Naive thymus-derived CD4-positive, alpha-beta T cell (primary cell): ENCODE measurements at places on chromosomes 11 and 22. TPM values are rescaled to one million over a fixed set of nuclear protein-coding genes. Genes with fewer than 3 reads are reported as not detected.
A peak's percentile ranks its signal among the peaks of the same experiment; 100 is the strongest.

- H3K27me3 ChIP-seq, result no peaks in the 10 kb centered on the region
- H3K36me3 ChIP-seq, result no peaks in the 10 kb centered on the region
- H3K4me3 ChIP-seq, result peak overlapping the region; percentile 62
- no peak for DNase-seq
Measured at GRCh38 chr11:47553406-47553743, 443 bp upstream of the CELF1 start.

- H3K36me3 ChIP-seq, result no peaks in the 10 kb centered on the region
- H3K4me3 ChIP-seq, result no peak overlapping the region
- DNase-seq, result no peak
- H3K27me3 ChIP-seq, result no peaks in the 10 kb centered on the region
Measured at GRCh38 chr11:121763526-121763925, 310.8 kb upstream of the SORL1-AS1 start.

MS4A2 gene
- not detected for polyA plus RNA-seq

DNA sequence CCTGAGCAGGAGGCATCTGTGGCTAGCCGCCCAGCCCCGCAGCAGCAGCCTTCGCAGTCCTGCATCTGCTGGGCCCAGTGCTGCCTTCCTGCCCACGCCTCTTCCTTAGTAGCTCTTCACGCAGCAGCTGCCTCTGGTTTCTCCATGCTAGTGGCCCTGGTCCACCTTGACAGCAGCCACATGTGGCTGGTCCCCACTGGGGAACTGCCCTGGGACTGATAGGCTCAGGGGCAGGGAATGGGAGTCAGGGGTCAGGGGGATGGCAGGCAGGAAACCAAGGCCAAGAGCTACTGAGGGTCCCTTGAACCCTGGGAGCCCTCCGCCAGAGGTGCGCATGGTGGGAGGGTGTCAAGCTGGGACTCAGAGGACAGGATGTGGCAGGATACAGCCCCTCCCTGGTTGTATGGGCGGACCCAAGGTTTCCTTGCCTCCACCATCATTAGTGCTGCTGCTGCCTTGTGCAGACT, 99.4 kb upstream of the PITPNB start:
- H3K27me3 ChIP-seq, result no peaks in the 10 kb centered on the region
- no peaks in the 10 kb centered on the region for H3K4me1 ChIP-seq
- DNase-seq, result no peak
- H3K27ac ChIP-seq, result no peak overlapping the region

DNA sequence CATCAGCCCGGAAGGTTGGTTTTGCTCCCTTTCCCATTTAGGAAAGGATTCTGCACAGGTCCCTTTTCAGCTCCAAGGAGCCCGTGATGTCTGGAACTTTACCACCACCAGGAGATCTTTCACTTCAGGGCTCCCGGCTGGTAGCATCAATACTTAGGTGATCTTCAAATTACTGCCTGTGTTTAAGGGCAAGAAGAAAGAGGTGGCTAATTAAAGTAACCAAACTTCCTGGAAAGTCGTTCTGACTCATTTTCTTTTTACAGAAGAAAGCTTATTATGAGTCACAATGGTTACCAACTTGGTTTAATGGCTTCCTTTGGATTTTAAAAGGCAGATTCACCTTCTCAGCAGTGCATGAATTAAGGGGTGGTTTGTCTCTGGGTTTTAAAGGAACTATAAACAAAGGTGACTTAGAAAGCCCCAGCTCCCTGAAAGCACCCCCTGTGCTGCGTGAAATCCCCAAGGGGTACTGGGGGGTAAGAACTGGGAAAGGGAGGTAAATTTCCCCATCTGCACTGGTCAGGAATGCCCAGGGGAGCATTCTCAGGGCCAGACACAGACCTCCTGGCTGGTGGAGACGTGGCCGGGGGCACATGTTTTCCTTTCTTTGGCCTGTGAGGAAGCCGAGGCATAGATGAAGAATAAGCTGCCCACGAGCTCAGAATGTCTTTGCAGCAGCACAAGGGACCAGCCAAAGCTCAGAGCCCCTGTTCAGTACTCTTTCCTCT, 8.8 kb downstream of the POU2F3 start:
- H3K4me1 ChIP-seq, result no peaks in the 10 kb centered on the region
- DNase-seq, result no peak
- H3K36me3 ChIP-seq, result no peaks in the 10 kb centered on the region
- no peak overlapping the region for H3K4me3 ChIP-seq

GRCh38 chr11:129694966-129695365, 120.7 kb upstream of the TMEM45B start:
- no peak overlapping the region for H3K4me3 ChIP-seq
- H3K27ac ChIP-seq, result no peak overlapping the region
- H3K36me3 ChIP-seq, result no peaks in the 10 kb centered on the region
- H3K27me3 ChIP-seq, result no peaks in the 10 kb centered on the region
- H3K4me1 ChIP-seq, result no peaks in the 10 kb centered on the region

DNA sequence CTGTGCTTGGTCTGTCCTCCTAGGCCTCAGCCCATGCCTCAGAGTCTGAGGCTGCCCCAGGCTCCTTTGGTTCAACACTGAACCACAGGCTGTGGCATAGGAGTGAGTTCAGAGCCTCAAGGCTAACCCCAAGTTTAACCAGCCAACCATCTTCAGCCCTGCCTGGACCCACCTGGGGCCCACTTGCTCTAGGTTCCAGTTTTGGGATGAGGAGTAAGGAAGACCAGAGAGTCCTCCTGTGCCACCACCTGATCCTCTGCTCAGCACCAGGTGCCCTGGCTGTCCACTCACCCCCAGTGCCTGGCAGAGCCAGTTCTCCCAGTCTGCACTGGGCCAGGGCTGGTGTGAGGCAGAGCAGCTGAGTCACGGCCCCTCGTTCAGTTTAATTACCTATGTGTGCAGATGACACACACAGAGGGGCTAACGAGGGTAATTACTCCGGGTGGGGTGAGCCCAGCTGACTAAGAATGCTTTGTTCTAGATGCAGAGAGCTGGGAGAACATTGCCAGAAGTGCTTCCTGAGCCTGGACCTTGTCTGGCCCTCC, 12.0 kb upstream of the TMPRSS13 start:
- no peak overlapping the region for H3K4me3 ChIP-seq
- H3K27ac ChIP-seq, result no peak overlapping the region
- DNase-seq, result no peak
- H3K27me3 ChIP-seq, result no peaks in the 10 kb centered on the region
- H3K36me3 ChIP-seq, result no peaks in the 10 kb centered on the region

- H3K4me1 ChIP-seq, result no peaks in the 10 kb centered on the region
- H3K4me3 ChIP-seq, result no peak overlapping the region
- no peaks in the 10 kb centered on the region for H3K27me3 ChIP-seq
- no peak overlapping the region for H3K27ac ChIP-seq
Measured at GRCh38 chr11:107695446-107695845, 16.4 kb downstream of the SLN start.

DNA sequence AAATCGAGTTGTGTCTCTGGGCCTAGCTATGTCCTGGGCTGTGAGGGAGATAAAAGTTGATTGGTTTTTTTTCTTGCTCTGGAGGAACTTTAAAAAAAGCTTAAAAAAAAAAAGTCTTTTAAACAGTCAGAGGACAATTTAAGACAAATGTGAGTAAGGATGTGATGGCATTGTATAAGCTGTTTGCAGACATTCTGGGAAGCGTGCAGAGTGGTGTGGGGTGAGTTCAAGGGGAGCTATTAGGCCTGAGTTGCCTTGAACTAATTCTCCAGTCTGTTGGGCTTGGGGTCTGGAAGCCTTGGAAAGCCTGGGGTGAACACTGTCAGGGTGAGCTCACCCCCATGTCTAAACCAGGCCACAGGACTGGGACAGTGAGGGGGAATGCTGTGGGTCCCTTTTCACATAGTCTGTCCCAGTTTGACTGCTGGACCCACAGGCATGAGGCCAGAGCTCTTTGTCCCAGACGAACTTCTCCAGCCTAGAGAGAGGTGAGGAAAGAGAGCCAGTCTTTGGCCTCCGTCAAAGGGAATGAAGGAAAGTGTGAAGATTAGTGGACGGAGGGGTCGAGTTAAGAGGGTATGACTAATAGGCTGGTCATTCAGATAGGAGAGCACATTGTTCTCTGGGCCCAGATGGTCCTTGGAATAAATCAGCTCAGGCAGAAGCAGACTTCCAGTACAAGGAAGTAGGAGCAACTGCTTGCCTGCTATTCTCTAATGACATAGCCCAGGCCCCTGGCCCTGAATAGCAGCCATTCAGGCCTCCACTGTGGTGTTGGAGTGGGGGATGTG, 76.4 kb upstream of the NNMT start:
- DNase-seq, result no peak
- no peaks in the 10 kb centered on the region for H3K36me3 ChIP-seq
- H3K27me3 ChIP-seq, result no peaks in the 10 kb centered on the region
- H3K4me1 ChIP-seq, result peaks cover 19% of the 10 kb centered on the region
- no peak overlapping the region for H3K27ac ChIP-seq

- H3K4me1 ChIP-seq, result no peaks in the 10 kb centered on the region
- H3K27ac ChIP-seq, result no peak overlapping the region
- no peak overlapping the region for H3K4me3 ChIP-seq
- no peaks in the 10 kb centered on the region for H3K27me3 ChIP-seq
- DNase-seq, result no peak
- no peaks in the 10 kb centered on the region for H3K36me3 ChIP-seq
Measured at GRCh38 chr11:128882451-128882850, 8.7 kb upstream of the KCNJ5 start.

KDM4E gene
- not detected for polyA plus RNA-seq

C11orf91 gene
- not detected for polyA plus RNA-seq

DNA sequence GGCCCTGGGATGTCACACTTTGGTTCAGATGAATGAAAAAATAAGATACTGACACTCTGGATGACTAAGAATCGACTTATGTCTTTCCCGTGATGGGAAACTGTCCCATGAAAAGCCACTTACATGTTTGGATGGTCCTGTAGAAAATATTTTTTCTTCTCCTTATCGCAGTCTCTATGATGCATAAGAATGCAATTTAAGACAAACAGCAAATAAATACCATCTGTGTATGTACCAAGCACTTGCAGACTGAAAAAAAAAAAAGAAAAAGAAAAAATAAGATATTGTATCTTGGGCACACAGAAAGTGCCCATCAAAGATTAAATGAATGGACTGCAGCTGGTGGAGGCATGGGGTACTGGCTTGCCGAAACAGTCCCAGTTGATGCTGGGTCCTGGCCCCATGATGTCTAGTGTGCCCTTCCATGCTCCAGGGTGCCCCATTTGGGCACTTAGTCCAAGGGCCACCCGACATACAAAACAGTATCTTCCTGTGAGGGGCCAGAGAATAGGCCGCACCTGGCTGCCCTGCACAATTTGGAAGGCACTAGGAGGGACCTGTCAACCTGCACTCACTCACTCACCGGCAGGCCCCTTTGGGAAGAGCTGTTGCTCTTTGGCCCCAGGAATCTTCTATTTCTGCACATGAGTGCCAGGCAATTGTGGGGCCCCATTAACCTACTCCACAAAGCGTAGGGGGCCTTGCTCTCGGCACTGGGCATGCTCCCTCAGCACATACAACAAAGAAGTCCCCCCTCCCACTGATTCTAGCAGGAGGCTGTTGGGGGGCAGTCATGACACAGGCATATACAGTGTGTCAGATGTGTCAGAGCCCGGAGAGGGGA, 2.5 kb upstream of the ZBED4 start:
- DNase-seq, result no peak
- H3K27ac ChIP-seq, result no peak overlapping the region
- H3K27me3 ChIP-seq, result no peaks in the 10 kb centered on the region
- no peak overlapping the region for H3K4me3 ChIP-seq

DNA sequence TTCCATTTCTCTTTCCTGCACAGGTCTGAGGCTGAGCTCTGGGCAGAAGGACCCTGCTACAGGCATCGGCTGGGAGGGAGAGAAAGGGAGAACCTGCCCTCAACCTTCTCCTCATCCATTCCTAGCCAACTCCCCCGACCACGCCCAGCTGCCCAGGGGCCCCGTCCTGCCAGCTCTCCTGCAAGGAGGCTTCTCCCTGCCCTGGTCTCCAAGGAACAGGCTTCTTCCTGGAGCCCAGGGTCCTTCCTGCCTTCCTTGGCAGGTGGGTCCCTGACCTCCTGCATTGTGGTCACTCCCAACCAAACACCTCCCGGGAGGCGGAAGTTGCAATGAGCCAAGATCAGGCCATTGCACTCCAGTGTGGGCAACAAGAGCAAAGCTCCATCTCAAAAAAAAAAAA, 12.5 kb upstream of the HMOX1 start:
- no peak for DNase-seq
- H3K27ac ChIP-seq, result no peak overlapping the region
- H3K36me3 ChIP-seq, result no peaks in the 10 kb centered on the region

GRCh38 chr11:12667646-12668045, 6.6 kb upstream of the TEAD1 start:
- H3K36me3 ChIP-seq, result no peaks in the 10 kb centered on the region
- no peak for DNase-seq
- no peaks in the 10 kb centered on the region for H3K4me1 ChIP-seq
- H3K27ac ChIP-seq, result no peak overlapping the region

- DNase-seq, result no peak
- no peaks in the 10 kb centered on the region for H3K36me3 ChIP-seq
- no peak overlapping the region for H3K27ac ChIP-seq
- H3K4me1 ChIP-seq, result no peaks in the 10 kb centered on the region
- no peaks in the 10 kb centered on the region for H3K27me3 ChIP-seq
Measured at GRCh38 chr11:91100427-91100826, 877.6 kb upstream of the CHORDC1 start.

RAB30 gene
- polyA plus RNA-seq, result 22.9 TPM

LDHAL6A gene
- 0.37 TPM for polyA plus RNA-seq

GAS2L1 gene
- 0.09 TPM for polyA plus RNA-seq

DNA sequence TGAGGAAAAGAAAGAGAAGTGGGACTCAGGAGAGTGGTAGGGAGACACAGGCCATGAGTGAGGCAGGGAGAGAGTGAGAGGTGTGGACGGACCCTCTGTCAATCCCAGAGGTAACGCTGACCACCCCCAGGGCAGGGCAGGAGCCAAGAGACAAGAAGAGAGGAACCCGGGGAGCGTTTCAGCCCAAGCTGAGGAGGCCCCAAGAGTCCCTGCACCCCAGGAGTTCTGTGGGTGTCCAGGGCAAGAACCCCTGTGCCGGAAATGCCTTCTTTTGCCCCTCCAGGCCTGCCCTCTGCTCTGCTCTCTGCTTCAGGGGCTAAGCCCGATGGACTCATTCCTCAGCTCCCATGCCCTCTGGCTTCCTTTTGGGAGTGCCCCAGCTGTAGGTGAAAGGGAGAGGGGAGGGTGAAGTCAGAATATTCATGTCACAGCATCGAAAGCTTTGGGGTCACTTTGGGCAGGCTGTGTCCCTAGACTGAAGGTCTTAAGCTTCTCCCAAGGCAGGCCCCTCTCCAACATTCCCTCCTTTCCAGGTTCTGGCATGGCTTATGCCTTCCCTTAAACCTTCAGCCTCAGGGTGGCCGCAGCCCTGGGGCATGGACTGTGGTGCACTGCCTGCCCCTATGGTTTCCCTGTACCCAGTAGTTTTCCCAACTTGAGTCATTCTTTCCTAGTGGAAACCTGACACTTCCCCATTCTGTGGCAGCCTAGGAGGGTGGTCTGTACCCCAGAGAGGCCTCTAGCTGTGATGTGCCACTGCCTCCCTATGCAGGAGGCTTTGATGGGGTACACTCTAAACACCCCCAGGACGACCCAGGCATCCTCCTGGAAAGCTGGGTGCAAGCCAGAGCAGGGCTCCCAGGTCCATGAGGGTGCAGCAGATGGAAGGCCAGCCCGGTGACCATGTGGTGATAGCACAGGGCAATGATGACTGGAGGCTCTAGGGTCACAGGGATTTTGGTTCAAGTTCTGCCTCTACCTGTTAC, 27.1 kb downstream of the MYEOV start:
- H3K4me1 ChIP-seq, result no peaks in the 10 kb centered on the region
- no peak for DNase-seq
- H3K36me3 ChIP-seq, result no peaks in the 10 kb centered on the region
- H3K27me3 ChIP-seq, result no peaks in the 10 kb centered on the region
